Astrocyte (in vitro differentiated cells and primary cell): ENCODE measurements at places on chromosomes 12 and 14. TPM values are rescaled to one million over a fixed set of nuclear protein-coding genes. Genes with fewer than 3 reads are reported as not detected.
A peak's percentile ranks its signal among the peaks of the same experiment; 100 is the strongest.

GRCh38 chr12:15603474-15604085 lies 185.6 kb downstream of the EPS8 start:
- no peak for DNase-seq

- DNase-seq, result peak; percentile 59
Measured at GRCh38 chr14:87566991-87567390, 426.0 kb downstream of the GALC start.

GRCh38 chr12:8996682-8997405 lies 7.5 kb downstream of the KLRG1 start:
- peak; percentile 36 for DNase-seq

GRCh38 chr12:46664761-46665287 lies 161.0 kb downstream of the SLC38A4 start:
- DNase-seq, result peak; percentile 89

GRCh38 chr14:45786266-45786665 lies 533.3 kb upstream of the MIS18BP1 start:
- DNase-seq, result no peak

Gene NXPH4
- 14.5 and 22.3 TPM in 2 replicates for total RNA-seq

DNA sequence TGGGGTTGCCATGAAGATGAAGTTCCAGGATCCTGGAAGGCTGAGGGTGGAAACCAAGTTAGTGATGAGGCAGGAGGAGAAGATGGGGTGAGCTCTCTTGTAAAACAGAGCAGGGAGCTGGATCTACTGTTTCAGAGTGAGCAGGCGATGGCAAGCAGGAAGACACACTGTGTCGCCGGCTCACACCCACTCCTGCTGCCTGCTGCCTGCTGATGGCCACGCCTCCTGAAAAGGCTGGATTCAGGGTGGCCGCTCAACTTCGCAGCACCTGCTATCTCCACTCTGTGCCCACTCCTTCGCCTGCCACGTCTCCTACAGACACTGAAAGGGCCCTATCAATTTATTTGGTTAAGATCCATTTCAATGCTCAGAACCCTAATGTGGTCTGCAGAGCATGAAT lies 96.1 kb downstream of the RBM19 start:
- DNase-seq, result no peak

- DNase-seq, result no peak
Measured at GRCh38 chr12:60345442-60345841, 749.6 kb downstream of the SLC16A7 start.

Gene TAS2R7
- total RNA-seq, result not detected in 2 replicates

GRCh38 chr12:49232940-49233841 lies 31.7 kb upstream of the TUBA1C start:
- DNase-seq, result peak; percentile 62
